ENCODE measurements at places on chromosomes 5 and 9. TPM values are rescaled to one million over a fixed set of nuclear protein-coding genes. Genes with fewer than 3 reads are reported as not detected.

The C7 gene
- polyA plus RNA-seq: 148 TPM

The CAMK2A gene
- 4.6 TPM for polyA plus RNA-seq

The MTAP gene
- polyA plus RNA-seq: 48.1 TPM

The DMRTA1 gene
- polyA plus RNA-seq: 1.4 TPM

The NEUROG1 gene
- not detected for polyA plus RNA-seq

The AGXT2 gene
- polyA plus RNA-seq: 45.6 TPM

The EFNA5 gene
- 29.1 TPM for polyA plus RNA-seq

The IL13 gene
- polyA plus RNA-seq: 0.08 TPM

The INSL6 gene
- 0.60 TPM for polyA plus RNA-seq

The PIP5K1B gene
- polyA plus RNA-seq: 7.1 TPM

The KIF2A gene
- 69.6 TPM for polyA plus RNA-seq

- no peak for DNase-seq
Measured at GRCh38 chr5:23367874-23368273, 139.5 kb upstream of the PRDM9 start.

DNA sequence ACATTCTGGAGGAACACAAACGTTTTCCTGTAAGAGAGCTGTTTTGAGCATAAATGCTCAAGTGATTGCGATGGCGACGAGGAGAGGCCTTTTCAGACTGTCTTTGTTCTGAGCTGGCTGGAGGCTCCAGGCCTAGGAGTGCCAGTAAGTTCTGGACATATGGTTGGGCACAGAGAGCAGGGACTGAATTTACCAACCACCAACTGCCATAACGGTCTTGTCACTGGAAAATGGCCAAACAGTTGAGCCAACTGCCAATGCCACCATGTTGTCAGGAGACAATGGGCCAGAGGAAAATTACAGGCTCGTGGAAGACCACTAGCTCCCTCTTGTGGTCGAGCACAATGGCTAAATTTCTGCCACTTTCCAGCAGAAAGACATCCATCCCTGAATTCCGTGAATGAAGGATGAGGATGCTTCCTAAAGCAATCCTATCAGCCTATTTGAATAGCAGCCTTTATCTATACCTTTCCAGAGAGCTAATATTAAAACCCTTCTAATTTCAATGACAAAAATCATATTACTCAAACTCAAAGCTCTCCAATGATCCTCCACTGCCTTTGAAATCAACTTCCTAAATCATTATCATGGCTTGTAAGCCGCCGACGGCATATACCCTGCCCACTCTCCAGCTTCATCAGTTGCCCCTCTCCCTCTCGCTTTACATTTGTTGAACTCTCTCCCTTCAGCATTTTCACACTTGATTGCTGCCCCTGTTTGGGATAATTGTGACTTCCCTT lies 66.9 kb upstream of the GLIS3 start:
- DNase-seq: no peak

GRCh38 chr9:112186695-112187094 lies 11.6 kb upstream of the SUSD1 start:
- no peak for DNase-seq

DNA sequence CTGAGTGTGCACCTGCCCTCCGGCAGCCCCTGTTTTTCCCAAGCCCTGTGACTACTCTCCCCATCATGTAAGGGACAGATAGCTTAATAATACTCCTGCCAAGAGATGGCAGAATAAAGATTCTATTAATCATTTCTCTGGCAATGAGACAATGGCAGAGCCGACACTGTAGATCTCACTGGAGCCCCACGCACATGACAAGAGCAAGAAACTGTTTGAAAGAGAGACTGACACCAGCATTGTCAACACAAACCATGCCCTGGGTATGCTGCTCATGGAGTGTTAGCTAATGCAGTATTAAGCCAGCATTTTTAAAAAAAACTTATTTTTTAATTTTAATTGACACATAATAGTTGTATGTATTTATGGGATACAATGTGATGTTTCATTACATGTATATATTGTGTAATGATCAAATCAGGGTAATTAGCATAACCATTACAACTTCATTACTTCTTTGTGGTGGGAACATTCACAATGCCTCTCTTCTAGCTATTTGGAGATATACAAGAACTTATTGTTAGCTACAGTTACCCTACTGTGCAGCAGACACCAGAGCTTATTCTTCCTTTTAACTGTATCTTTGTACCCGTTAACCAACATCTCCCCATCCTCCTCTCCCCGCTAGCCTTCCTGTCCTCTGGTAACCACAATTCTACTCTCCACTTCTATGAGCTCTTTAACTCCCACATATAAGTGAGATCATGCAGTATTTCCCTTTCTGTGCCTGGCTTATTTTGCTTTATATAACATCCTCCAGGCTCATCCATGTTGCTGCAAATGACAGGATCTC lies 31.5 kb upstream of the SEMA4D start:
- no peak for DNase-seq

- no peak for DNase-seq
Measured at GRCh38 chr5:120446068-120446492, 18.0 kb upstream of the PRR16 start.

DNA sequence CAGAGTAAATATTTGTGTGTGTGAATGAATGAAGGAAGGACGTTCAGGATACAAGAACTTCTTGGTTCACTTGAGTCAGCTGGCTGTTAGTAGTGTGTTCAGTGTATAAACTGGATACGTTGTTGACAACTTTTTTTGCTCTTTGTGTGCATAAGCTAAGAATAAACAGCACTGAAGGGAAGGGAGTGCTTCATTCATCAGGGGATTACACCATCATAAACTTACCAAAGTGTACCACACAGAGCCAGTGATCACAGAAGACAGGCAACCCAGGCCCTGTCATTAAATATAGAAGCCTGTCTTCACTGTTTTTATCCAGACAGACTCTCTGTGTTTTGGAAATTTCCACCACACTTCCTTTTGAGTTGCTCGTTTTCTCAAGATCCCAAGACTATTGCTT lies 55.5 kb upstream of the MEF2C start:
- DNase-seq: no peak

DNA sequence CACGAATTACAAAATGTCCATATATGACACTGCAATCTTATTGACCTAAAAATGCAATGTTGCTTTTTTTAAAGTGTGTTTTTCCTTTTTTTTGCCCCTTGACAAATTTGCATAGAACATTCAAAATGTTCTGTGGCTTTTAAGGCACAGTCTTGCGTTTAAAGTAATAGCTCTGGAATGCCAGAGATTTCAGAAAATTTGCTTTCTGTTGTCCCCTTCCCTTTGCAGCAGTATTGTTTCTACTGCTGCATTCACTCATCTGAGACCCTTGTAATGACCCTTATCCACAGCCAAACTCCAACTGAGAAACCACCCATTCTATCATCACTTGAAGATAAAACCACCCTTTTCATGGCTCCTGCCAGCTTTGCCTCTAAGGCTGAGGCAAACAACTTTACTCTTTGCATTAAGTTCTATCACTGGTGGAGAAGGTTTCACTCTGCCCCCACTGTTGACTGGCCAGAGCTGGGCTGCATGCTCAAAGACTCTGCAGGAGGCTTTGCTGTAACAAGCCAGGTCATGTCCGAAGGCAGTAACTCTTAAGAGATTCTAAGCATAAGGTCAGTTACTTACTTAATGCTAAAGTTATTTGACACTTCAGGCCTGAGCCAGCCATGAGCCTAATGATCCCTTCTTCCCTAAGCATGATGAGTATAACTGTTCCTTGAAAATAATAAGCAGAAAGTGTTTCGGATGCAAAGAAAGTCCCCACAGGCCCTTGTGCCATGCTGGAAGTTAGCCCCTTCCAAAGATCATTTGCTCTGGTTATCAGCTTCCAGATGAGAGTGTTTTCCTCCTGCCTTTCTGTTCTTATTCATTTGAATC lies 101.9 kb downstream of the CD180 start:
- no peak for DNase-seq

GRCh38 chr5:30195036-30195435 lies 998.5 kb upstream of the CDH6 start:
- DNase-seq: no peak

DNA sequence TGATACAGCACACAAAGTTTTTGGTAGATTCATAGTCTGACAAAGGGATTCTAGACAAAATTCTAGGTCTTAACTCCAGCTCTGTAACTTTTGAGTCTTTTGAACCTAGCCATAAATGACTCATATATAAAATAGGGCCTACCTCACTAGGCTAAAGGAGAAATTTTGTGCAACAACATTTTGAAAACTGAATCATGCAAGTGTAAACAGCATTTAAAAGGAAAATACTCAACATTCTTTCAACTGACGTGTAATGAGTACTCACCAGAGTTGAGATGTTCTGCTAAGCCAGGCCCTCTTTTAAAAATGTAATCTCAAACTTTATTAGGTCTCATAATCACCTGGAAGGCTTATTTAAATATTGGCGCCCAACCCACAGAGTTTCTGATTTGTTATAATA lies 113.2 kb downstream of the STK32A start:
- DNase-seq: no peak

GRCh38 chr5:158054223-158055110 lies 195.5 kb upstream of the CLINT1 start:
- no peak for DNase-seq

- peak; percentile 73 for DNase-seq
Measured at GRCh38 chr5:79025054-79025472, 40.0 kb upstream of the ARSB start.

DNA sequence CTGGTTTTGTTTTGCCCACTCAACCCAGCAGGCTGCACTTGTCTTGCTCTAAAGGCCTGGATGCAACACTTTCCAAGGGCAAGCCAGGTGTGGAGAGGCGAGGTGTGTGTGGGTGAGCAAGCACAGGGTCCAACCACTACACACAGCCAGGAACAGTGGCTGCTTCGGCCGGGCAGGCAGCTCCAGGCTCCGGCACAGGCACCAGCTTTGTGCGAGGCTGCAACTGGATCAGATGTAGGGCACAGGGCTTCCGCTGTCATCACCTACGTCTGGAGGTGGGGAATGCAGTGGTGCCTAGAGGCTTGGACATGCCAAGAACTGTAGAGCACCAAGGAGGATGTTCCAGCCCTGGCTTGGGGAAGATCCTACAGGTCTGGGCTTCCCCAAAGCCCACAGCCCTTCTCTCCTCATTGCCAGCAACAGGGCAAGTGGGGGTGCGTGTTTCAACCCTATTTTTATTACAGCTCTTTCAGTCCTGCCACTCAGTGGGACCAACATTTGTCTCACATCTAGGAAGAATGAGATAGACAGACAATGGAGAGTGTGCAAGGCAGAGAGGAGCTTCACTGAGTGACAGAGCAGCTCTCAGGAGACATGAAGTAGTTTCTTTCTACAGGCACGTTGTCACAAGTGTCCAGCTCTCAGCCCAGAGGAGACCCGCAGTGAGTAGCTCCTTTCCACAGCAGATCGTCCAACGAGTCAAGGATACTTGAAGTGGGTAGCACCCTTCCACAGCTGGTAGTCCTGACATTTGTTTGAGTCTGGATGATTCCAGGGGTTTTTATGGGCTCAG lies 622.2 kb downstream of the CDH9 start:
- no peak for DNase-seq

DNA sequence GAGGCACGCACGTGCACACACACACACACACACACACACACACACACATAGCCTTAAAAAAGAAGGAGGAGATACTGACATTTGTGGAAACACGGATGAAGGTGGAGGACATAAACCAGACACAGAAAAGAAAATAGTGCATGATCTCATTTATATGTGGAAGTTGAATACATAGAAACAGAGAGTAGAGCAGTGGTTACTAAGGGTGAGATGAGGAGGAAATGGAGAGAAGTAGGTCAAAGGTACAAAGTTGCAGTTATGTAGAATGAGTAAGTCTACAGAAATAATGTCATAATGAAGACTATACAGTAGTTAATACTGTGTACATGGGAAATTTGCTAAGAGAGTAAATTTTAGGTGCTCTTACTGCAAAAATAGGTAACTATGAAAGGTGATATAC lies 412.2 kb upstream of the CDH9 start:
- DNase-seq: no peak

- no peak for DNase-seq
Measured at GRCh38 chr5:115489733-115490132, 54.8 kb downstream of the FEM1C start.

- no peak for DNase-seq
Measured at GRCh38 chr5:38757451-38758245, 88.2 kb upstream of the OSMR start.

GRCh38 chr9:128150594-128151308 lies 1.5 kb downstream of the LCN2 start:
- no peak for DNase-seq

GRCh38 chr9:2634153-2634552 lies 12.6 kb downstream of the VLDLR start:
- no peak for DNase-seq

- no peak for DNase-seq
Measured at GRCh38 chr5:33526755-33527154, 86.0 kb downstream of the TARS1 start.

GRCh38 chr5:80837679-80838078 lies 122.5 kb upstream of the RASGRF2 start:
- no peak for DNase-seq

GRCh38 chr5:142939006-142939405 lies 168.8 kb downstream of the ARHGAP26 start:
- DNase-seq: no peak

- no peak for DNase-seq
Measured at GRCh38 chr9:36855448-36856315, 178.4 kb downstream of the PAX5 start.

DNA sequence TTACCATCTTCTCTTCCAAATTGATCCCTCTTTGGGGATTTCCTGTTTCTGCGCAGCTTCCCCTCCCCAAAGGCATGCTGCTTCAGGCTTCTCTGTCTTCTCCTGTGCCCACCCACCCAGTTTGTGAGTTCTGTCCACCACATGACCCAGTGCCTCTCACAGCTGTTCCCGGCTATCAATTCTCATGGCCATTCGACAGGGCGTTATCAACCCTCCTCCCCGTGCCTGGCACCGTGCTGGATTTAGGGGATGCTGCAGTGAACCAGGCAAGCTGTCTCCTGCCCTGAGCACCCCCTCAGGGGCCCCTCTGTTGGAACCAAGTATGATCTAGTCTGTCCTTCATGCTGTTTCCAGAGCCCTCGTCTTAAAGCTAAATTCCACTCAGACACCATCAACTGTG lies 38.7 kb downstream of the COL23A1 start:
- DNase-seq: no peak

DNA sequence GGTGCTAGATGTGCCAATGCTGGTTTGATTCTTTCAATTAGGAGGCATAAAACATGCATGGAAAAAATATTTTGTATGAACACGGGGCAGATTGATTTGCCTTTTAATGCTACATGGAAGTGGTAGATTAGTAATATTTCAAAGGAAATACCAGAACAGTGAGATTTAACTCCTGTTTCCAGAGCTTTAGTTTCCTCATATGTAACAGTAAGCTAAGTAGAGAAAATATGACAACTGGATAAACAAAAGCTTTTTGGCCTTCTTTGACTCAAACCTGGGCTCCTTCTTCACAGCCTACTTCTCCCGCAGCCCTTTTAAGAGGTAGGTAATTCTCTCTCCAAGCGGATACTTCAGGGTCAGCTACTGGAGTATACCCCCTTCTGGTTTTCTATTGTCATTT lies 254.2 kb upstream of the TRPC7 start:
- no peak for DNase-seq

DNA sequence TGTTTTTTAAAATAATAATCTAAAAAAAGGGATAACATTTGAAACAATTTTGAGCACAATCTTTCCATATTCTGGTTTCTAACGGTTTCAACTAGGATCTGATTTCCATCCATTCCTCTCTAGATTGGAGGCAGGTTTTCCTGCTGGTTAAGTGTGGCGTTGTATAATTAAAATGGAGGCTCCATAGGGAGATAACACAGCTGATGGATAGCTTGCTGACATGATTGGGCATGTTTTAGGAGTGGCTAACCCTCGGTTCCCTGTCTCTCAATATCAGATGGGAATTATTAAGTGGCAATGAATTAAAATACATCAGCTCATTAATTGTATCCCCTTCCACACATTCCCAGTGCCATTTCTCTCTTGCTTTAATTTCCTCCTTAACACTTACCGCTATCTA lies 209.0 kb downstream of the ALDH1A1 start:
- DNase-seq: no peak

- DNase-seq: no peak
Measured at GRCh38 chr5:10634050-10634449, 70.2 kb downstream of the ANKRD33B start.
